ENCODE measurements at places on chromosomes 4 and X.
A peak's percentile ranks its signal among the peaks of the same experiment; 100 is the strongest.

- no peak for DNase-seq
These were observed 65.8 kb downstream of the TAPT1 start for GRCh38 chr4:16160457-16160856.

GRCh38 chr4:138241281-138242075 lies 671 bp downstream of the SLC7A11 start:
- DNase-seq: no peak

DNA sequence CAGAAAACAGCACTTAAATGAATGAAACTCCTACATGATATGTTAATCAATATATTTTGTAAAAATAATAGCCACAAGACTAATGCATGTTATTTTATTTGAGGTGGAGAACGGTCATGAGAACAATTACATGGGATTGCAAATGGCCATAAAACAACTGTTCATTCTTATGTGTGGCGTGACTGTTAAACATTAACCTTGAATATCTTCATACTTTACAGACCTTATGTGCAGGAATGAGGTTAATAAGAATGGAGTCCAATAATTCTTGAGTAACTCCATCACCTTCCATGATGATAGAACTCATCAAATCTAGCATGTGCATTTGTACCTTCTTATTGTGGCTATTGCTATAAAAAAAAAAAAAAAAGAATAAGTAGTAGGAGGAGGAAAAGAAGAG lies 55.3 kb downstream of the PDS5A start:
- DNase-seq: no peak

DNA sequence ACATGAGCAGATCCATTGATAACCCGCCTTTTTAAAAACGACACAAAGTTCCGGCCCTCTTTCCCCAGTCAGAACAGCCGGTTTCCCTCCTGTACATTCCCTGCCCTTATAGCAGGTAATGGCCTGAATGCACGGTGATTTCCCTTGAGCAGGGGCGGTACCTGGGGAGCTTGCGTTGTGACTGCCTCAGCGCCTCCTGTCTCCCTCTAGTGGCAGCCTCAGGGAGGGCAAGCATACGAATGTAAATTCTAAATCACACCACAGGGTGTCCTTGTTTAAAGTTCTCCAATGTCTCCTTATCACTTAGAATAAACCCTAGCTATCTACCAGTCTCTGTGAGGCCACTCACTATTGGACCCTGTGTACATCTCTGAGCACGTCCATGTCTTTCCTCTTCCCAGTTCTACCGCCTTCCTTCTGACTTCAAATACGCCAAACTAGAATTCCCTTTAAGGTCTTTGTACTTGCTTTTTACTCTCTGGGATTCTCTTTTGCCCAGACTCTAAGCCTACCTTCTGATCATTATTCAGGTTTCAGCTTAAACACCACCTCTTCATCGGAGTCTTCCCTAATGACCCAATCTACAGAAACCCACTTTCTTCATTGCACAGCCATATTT lies 18.4 kb upstream of the LDB2 start:
- DNase-seq: peak; percentile 48

- DNase-seq: no peak
These were observed at the start of gene HPGDS for GRCh38 chr4:94342694-94343093. HPGDS (minus strand) TSS chr4:94342836; CDS start chr4:94334629, 8,207 bp downstream.

- no peak for DNase-seq
These were observed 42.5 kb upstream of the MAP9 start for GRCh38 chr4:155419266-155419665.

- DNase-seq: no peak
These were observed 17.1 kb downstream of the MTTP start for GRCh38 chr4:99591757-99592156.

DNA sequence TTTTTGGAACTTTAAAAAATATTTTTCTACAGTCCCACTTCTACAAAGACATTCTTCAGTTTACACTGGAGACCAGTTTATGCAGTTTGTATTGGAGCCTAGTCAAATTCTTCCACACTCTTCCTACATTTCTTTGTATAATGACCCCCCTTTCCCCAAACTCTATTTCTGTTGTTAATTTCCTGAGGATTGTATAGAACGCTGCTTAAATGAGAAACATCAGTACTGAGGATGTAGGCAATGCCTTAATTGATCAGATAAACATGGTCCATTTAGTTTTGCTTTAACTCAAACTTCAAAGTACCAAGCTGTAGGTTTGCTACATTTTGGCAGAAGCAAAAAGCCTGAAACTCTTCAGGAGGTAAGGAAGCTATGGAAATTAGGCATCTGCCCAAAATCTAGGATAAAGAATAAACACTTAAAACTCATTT lies 155.5 kb downstream of the SLC7A11 start:
- DNase-seq: no peak

Data from HS-27A (cell line).